Naive thymus-derived CD4-positive, alpha-beta T cell (primary cell): ENCODE measurements at places on chromosomes 5 and 9. TPM values are rescaled to one million over a fixed set of nuclear protein-coding genes. Genes with fewer than 3 reads are reported as not detected.

DNA sequence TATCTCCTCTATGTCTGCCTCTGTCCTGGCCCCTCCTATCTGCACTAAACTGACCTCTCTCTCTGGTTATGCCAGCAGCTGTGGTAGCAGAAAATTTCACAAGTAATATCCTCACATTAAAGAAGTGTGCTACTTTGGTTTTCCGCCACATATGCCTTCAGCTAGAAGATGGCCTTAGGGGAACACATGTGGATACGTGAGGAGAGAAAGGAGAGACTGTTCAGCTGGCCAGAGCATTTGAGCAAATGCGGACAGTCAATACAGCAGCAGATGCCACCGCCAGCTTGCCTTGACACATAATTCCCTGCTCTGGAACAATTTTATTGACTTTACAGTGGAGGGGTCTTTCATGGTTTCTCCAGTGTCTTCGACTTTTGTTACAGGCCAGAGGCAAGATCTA is 434.6 kb downstream of the TAF11L14 start:
- DNase-seq: no peak

DNA sequence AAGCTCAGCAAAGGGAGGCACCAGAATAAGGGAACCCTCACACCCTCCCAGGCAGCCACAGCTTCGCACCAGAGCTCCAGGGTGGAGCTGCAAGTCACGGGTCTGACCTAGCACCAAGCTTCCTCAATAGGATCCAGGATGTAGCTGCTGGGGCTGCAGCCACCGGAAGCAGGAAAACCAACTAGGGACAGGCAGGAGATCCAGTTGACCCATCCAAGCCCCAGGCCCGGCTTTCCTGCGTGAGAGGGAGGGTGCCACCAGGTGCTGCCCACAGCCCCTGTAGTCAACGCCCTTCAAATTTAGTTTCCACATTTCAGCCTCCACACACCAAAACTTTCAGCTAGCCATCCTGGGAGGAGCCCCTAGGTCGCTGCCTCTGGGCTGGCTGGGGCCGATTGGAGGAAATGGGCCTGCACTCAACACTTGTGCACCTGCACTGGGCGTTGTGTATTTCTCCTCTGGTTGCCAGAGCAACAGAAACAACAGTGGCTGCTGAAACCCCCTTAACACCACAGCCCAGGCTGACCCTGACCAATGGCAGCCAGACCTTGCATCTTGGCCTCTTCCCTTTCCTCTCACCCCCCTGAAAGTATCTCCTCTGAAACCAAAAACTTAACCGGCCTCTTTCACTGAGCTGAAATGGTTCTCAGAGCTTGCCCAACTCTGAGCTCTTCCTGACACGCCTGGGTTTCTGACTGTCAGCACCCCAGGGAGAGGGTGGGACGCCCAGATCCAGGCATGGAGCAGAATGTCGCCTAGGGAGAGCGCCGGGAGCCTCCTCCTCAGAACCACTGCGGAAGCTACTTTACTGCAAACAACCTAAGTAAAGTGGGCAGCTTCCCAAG is 226.5 kb upstream of the MAP3K1 start:
- peak; percentile 60 for DNase-seq

GRCh38 chr5:149640350-149640999 is 59.2 kb downstream of the ARHGEF37 start:
- DNase-seq: no peak

Gene CTXN3
- not detected for polyA plus RNA-seq

GRCh38 chr9:129145841-129146292 is 32.2 kb downstream of the IER5L start:
- DNase-seq: no peak

DNA sequence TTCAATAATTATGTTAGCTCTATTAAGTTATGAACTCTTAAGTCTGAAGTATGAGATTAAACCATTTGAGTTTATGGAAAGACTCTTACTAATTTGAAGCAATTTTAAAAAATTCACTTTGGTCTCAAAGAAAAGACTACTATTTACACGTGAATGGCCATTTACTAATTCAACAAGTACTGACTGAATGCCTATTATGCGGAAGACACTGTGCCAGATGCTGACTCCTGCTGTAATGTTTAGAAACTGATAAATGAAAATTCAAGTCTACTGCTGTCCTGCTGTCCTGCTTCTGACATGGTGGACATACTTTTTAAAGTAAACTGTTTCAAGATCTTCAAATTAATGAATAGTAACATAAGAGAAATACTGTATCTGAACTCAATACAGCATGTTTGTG is 116.2 kb downstream of the MPDZ start:
- DNase-seq: no peak

- DNase-seq: no peak
Measured at GRCh38 chr9:135847833-135848232, 59.5 kb downstream of the CAMSAP1 start.

DNA sequence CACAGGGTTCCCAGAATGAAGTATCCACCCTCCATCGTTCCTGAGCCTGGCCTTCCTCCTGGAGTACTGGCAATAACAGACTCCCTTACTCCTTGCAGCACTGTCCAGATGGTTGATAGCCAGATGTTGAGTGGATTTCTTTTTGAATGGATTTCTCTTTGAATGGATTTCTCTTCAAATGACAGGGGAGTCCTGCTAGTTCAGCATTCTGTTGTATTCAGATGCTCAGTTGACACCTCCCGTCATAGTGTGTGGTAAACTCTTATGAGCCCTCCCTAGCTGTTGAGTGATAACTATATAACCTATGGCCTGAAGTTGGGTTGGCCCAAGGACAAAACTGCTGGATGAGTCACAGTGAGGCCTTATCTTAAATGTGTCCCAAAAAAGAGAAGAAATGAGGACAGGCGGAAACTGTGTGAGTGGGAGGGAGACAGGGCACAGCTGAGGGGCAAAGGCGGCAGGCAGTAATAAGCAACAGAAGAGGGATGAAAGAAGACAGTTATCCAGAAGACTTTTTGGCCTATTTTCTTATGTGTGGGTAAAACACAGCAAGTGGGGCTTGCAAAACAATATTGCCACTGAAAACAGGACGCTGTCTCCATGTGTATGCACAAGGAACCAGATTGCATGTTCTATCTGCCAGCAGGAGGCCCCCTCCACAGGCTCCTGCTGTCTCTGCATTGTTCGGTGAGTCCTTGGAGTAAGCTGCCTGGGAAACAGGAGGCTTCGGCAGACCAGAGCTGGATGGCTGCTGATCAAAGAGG is 209.5 kb upstream of the S1PR3 start:
- no peak for DNase-seq

GRCh38 chr5:38867416-38867815 is 21.6 kb downstream of the OSMR start:
- DNase-seq: no peak

- DNase-seq: no peak
Measured at GRCh38 chr5:15887093-15887492, 292.5 kb downstream of the MARCHF11 start.

Gene MARVELD2
- 0.37 TPM for polyA plus RNA-seq

Gene RAB14
- polyA plus RNA-seq: 38.7 TPM

GRCh38 chr9:132116583-132116982 is 36.9 kb upstream of the MED27 start:
- DNase-seq: no peak

DNA sequence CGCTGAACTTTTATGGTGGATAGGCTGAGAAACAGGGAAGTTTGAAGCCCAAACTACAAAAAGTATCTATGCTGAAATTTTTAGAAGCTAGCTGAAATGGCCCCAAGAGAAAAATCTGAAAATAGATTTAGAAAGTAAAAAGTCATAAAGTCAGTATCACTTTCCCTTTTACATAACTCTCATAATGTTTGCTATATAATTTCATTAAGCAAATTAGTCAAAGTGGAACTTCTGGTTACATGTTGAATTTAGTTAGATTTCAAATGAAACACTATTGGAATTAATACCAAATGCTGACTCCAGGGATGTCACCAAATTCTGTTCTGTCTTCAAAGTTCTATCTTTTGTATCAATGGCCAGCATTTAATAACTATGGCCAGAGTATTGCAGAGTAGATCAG is 126.9 kb downstream of the TTC39B start:
- no peak for DNase-seq

DNA sequence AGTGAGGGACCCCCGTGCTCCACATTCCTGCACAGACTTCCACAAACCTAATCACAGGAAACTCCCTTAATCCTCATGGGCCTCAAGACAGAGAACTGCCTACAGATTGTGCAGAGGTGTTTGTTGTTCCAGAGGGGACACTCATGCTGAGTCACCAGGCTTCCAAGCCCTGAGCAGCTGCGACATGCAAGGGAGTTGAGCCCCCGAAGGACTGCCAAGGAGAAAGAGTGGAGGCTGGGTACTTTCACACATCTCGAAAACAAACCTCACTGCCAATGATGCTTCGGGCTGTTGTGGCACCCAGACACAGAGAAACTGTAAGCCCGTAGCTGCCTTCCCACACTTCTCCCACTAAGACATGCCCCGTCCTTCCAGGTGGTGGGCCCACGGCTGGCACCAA is 480.8 kb downstream of the CDH12 start:
- no peak for DNase-seq

GRCh38 chr9:122138560-122139268 is 20.9 kb downstream of the NDUFA8 start:
- DNase-seq: no peak

- no peak for DNase-seq
Measured at GRCh38 chr5:167951116-167951515, 340.3 kb upstream of the WWC1 start.

DNA sequence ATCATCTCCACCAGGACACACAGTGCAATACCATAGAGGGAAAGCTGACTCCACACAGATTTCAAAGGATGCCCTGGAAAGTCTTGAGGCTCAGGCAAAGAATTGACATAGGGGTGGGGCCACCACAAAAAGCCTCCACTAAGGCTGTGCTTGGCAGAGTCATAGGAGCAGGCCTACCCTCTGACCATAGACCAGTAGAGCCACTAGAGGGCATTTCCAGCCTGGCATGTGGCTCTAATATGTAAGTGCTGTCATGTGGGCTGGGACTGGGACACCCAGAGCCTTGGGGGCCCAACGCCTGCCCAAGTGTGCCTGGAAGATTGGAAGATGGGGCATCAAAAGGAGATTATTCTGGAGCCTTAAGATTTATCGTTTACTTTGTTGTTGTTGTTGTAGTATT is 726.0 kb downstream of the DNAH5 start:
- no peak for DNase-seq

Gene BTNL3
- polyA plus RNA-seq: not detected

DNA sequence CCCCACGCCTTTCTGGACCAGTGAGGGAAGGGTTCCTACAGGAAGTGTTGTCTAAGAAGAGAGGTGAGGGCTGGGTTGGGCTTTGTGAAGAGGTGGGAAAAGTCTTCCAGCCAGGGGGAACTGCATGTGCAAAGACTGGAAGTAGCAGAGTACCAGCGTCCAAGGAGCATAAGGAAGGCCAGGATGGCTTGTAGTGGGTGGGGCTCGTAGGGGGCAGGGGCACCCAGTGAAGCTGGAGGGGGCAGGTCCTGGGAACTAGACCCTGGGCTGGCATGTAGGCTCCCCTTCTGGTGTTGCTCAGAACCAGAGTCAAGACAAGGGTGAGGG is 20.4 kb downstream of the PRRX2 start:
- DNase-seq: no peak

Gene FOXD4L4
- polyA plus RNA-seq: not detected

DNA sequence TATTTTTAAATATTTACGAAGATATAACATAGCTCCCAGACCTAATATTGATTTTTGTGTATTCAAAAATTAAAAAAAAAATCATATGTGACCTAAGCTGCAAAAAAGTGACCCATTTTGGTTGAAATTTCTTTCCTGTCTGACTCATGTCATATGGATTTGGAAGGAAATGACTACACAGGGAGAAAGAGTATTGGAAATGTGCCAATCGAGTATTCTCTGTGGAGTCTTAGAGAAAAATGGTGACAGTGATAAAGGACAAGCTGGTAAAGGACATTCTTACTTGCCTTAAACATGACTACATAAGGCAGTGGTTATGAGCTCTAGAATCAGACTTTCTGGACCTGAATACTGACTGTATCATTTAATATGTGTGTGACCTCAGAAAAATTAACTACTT is 262.9 kb upstream of the PTPRD start:
- no peak for DNase-seq

- DNase-seq: peak; percentile 23
Measured at GRCh38 chr5:154446195-154447088, 645 bp downstream of the SAP30L start.

DNA sequence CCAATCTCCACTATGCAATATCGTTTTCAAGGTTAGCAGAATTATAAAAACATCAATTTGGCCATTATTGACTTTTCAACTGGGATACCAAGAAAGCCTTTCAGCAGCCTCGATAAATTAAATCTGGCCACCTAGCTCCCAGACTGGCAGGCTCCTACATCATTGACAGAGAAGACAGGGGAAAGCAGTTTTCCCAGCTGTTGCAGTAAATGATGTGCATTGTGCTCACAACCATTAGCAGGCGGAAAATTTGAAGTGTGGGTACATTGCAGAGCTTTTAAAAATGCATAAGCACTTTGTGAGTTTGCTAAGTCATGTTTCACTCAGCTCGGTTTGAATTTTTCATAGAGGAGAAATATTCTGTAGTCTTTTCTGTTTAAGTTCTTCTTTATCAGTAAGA is 297.9 kb downstream of the KCTD16 start:
- DNase-seq: no peak
